Stimulated activated CD4-positive, alpha-beta T cell treated with anti-CD3 and anti-CD28 coated beads, Interleukin-12 subunit alpha, Interleukin-12 subunit beta, amount 100 ng/mL, for 48 hours (primary cell): ENCODE measurements at places on chromosomes 4 and X.

DNA sequence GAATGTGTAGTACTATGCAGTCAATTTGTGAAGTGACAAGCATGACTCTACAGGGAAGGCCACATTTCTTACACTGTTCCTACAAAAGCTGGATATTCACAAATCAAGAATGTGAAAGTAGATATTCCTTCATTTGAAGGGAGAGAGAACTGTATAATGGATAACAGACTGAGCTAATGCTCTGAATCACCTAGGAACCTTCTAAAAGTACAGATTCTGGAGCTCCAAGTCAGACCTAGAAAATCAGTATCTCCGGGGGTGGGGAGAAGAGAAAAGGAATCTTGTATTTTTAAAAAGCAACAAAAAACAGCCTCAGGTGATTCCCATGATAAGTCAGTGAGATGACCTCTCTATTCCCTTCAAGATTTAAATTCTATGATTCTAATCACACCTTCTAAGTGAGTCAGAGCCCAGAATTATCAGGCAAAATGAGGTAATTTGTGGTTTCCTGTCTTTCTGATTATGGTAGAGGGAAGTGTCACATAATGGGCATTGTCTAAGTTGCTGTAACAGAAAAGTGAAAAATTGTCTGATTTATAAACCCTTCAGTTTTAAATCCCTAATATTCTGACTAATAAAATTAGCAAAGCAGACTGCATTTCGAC lies 80.9 kb downstream of the IL21 start:
- DNase-seq, result no peak

DNA sequence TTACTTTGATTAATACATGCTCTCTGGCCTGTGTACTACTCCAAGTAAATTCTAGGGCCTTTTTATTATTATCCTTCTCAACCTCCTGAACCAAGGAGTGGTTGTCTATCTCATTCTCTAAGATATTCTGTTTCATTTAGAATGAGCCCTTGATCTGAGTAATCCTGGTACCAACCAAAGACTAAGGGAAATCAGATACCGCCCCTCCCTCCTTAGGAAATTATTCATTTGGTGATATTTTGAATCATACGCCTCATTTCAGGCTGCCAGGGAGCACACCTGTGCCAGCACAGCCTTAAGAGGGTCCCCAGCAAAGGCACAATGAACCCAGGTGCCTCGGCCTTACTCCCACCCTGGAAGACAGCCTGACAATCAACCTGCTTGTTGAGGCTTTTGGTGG lies 73.2 kb upstream of the STARD8 start:
- no peak for DNase-seq

DNA sequence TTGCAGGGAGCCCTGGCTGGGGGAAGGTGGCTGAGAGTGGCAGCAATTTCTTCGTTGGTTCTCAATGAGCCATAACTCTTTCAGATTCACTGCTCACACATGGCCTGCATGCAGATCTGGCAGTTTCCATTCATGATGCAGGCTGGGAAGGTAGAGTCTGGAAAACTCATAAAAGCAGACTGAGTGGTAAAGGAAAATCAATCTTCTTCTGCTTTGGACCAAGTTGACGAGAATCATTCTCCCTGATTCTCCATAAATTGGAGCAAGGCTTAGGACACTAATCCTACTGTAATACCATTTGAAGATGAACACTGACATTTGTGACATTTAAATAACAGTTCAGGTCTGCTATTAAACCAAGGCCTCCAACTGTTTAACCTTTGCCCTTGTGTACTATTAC lies 35.3 kb upstream of the HAND2 start:
- DNase-seq, result no peak

GRCh38 chr4:147732518-147733235 lies 789 bp downstream of the ARHGAP10 start:
- peak; percentile 6 for DNase-seq

- DNase-seq, result no peak
Measured at GRCh38 chr4:184461711-184462441, 12.5 kb downstream of the IRF2 start.

DNA sequence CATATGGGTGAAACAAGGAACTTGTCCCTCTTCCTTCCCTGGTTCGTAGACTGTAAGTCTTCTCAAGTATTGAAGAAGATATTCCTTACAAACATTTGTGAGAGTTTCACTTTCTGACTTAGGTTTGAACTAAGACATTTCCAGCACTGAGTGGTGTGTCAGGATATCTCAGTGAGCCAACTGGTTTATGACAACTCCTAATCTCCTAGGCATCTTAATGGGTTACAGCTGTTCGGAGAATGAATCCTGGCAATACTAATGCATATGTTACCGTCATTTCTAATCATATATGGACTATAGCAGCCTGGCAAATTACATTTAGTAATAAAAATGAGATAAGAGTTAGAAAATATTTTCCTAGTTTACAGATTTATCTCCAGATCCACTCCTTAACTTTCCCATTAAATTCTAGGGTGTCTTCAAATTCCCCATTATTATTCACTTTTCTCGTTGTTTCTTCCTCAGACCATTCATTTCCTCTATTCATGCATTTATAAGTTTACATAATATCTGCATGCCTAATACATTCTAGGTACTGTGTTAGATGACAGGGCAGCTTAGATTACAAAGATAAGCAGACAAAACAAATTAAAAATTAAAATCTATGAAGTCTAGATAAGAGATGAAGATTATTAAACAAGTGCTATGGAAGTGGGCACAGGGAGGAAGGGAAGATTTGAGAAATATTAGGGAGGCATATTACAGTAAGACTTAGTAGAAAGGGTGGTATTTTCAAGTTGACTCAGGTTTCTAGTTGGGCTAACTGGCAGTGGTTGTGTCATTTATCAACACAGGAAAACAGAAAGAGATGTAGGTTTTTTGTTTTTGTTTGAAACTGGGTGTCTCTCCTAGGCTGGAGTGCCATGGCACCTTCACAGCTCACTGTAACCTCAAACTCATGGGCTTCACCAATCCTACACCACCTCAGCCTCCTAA lies 173.9 kb downstream of the WDFY3 start:
- DNase-seq, result no peak

GRCh38 chrX:109857584-109858228 lies 124.6 kb upstream of the ACSL4 start:
- DNase-seq, result no peak

DNA sequence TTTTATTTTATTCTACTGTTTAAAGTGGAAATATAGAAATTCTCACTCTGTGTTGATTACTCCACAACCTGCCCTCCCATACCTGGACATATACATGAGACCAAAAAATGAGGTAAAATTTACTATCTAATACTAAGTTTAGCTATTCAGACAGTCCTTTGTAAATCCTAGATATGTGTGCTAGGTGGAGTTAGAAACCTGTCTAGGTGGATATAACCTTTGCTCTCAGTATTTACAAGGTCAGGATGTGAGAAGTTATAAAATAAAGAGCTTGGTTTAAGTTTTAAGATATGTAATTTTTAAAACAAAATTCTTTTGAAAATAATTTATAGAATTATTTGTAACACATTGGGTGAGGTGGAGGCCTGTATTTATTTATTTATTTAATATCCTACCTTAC lies 221.5 kb downstream of the PCDH7 start:
- DNase-seq, result no peak

GRCh38 chr4:111873801-111874200 lies 271.5 kb upstream of the FAM241A start:
- no peak for DNase-seq

GRCh38 chrX:131399678-131400428 lies 110.7 kb upstream of the IGSF1 start:
- DNase-seq, result no peak

- DNase-seq, result no peak
Measured at GRCh38 chrX:153416781-153417450, 5.6 kb downstream of the ZFP92 start.

DNA sequence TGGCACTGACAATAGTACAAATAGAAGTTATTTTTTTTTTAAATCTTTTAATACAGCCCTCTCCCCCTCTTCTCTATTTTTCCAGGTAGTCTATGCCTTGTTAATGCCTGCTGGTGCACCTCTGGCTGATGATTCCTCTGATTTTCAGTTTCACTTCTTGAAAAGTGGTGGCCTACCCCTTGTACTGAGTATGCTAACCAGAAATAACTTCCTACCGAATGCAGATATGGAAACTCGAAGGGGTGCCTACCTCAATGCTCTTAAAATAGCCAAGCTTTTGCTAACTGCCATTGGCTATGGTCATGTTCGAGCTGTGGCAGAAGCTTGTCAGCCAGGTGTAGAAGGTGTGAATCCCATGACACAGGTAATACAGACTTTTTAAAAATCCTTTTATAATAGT lies 99.1 kb downstream of the USP9X start:
- no peak for DNase-seq

DNA sequence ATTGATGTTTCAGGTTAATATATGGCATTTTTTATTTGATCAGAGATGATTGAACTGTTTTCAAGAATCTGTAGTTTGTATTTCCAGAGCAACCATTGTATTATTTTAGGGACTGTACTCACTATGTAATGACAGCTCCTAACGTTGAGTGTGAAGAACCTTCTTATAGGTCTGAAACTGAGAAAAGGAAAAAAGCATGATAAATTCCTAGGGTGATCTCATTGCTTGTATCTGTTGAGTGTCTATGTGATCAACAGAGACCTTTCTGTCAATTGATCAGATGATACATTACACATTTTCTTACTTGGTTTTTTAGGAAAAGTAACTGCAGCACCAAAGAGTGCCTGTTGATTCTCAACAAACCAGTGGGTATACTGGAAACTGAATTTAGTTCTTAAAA lies 40.2 kb downstream of the SEC24B start:
- no peak for DNase-seq

GRCh38 chr4:7924570-7924969 lies 15.1 kb downstream of the AFAP1 start:
- DNase-seq, result no peak

GRCh38 chrX:24877288-24877664 lies 138.5 kb downstream of the ARX start:
- no peak for DNase-seq

- DNase-seq, result no peak
Measured at GRCh38 chrX:33171041-33171440, 40.3 kb downstream of the DMD start.

- DNase-seq, result peak; percentile 17
Measured at GRCh38 chrX:16528620-16529019, 121.3 kb upstream of the S100G start.

DNA sequence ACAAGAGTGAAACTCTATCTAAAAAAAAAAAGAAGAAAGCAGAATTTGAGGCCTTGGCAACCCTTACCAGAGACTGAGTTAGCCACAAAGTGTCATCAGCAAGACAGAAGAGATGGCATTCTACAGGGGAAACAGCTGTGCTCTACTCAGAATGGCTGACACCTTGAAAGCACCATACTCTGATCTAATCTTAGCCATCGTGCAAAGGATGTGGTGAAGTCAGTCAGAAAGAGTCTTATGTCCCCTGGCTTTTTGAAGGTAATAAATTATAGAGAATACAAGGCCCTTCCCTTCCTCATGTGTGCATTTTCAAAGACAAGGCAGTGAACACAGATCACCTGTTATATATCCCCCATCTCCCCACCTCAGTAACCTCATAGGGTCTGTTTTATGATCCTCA lies 13.2 kb downstream of the CLNK start:
- no peak for DNase-seq

DNA sequence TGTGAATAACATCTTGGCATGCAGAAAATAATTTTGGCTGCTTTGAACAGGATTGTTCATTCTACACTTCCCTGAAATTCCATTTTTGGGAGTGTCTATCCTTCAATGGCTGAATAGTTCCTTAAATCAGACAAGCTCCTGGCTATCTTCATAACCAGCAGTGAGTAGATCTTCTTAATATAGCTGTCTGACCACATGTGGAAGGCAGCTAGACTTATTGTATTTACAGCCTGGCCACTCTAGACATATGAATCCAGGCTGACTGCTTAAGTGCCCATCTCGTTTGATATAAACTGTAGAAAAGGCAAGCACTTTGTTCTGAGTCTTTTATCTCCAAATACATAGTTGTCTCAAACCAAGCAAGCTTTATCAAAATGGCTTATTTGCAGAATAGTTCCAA lies 40.0 kb downstream of the PWWP3B start:
- DNase-seq, result no peak

DNA sequence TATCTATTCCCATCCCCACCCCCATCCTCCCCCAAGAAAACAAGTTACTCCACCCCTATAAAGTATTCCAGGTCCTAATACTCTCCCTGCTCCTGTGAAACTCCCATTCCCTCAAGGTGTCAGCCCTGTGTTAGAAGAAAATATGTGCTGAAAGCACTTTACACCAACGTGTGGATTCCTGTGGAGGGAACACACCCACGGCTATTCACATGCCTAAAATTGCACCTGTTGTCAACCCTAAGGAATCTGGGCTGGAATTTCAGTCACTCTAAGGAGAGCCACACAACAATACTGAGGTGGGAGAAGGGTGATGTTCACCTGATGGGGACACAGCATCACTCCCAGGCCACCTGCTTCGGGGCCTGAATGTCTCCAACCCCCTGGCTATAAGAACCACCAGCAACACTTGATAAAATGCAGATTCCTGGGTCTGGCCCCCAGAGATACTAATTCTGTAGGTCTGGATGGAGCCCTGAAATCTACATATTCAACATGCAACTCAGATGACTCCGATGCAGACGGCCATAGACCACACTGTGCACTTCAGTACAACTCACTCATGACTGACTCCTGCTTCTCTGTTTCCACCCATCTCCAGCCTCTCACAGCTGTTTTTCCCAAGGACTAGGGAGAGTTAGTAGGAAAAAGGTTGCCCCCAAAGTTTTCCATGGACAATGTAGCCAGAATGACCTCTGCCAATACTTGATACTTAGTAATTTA lies 15.8 kb downstream of the SCD5 start:
- no peak for DNase-seq

- DNase-seq, result peak; percentile 42
Measured at GRCh38 chr4:110622841-110623717, at the start of gene PITX2. PITX2 (minus strand) TSS chr4:110623077; CDS start chr4:110622460, 617 bp downstream.

DNA sequence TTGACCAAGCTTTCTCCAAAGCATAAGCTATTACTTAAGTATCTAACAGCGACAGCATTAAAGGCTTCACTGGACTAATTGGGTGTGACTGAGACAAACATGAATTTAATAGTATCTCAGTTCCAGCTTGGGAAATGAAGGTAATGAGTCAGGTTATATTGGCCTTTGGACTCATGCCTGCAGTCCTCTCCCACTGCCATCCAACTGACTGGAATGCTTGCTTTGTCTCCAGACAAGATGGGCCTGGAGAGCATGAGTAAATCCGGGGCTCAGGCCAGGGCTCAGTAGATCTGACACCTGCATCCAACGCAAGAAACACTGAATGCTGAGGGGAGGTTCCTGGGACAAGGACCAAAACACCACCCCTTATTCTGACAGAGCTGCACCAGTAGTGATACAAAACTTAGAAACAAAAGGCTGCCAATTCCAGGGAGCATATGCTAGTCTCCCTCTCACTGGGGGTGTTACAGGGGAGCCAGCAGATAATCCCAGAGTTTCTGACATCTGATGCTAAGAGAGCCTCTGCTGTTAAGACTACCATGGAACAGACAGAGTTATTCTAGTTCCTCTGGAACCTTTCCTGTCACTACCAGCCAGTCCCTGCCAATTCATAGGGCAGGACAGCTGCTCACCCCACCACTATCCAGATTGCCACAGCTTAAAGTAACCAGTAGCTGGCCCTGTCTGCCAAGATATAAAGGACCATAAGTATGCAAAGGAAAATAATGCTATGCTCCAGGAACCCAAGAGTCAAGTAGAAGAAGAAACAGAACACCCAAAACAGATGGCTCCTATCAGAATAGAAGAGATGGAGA lies 293.8 kb downstream of the IQCM start:
- no peak for DNase-seq

- no peak for DNase-seq
Measured at GRCh38 chr4:108276690-108277089, 108.0 kb upstream of the LEF1 start.
